ENCODE measurements at places on chromosomes 5 and 9.

GRCh38 chr5:157288405-157289163 lies 22.7 kb downstream of the CYFIP2 start:
- no peak for DNase-seq
- no peaks in the 10 kb centered on the region for H3K4me1 ChIP-seq
- H3K36me3 ChIP-seq = 0 out of 2 replicates have a peak, but pooled peaks cover 3% of the 10 kb centered on the region
- H3K4me3 ChIP-seq = no peak overlapping the region
- no peaks in the 10 kb centered on the region for H3K27me3 ChIP-seq

GRCh38 chr5:3265936-3266335 lies 329.7 kb upstream of the IRX1 start:
- no peak overlapping the region for H3K27ac ChIP-seq
- no peak for DNase-seq
- no peak overlapping the region for H3K4me3 ChIP-seq
- H3K4me1 ChIP-seq = no peaks in the 10 kb centered on the region
- H3K36me3 ChIP-seq = no peaks in the 10 kb centered on the region

- no peaks in the 10 kb centered on the region for H3K36me3 ChIP-seq
- peaks cover 11% of the 10 kb centered on the region for H3K27me3 ChIP-seq
- DNase-seq = no peak
- H3K4me1 ChIP-seq = peaks cover 9% of the 10 kb centered on the region
- H3K27ac ChIP-seq = no peak overlapping the region
- H3K4me3 ChIP-seq = no peak overlapping the region
Measured at GRCh38 chr5:50663636-50664035, 2.8 kb upstream of the PARP8 start.

DNA sequence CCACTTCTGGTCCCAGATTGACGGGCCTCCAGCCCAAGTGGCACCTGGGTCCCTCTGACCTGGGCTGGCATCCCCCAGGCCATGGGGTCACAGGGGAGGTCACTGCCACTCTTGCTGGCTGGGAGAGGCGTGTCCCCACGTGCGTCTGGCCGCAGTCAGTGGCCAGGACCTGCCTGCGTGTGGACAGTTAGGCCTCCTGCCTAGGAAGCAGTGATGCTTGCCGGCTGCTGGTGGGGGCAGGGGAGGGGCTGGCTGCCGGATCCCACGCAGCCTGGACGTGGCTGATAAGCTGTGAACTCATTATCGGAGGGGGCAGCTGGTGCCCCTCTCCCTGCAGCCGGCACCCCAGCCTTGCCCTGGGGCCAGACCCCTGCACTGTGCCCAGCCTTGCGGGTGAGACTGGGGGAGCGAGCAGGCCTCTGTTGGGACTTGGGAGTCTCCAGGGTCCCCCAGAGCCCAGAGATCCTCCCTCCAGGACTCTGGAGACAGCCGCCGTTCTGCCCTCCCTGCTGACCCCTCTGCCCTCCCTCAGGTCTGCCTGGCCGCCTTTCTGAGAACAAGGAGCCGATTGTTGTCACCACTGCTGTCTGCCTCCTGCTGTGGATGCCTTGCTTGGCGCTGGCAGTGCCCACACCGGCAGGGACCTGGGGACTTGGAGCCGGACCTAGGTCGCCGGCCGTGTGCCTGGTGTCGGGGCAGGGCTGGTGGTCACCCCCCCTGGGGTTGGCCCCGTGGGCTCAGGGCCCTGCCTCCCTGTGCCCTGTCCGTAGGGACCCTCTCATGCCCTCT lies 12.3 kb downstream of the RXRA start:
- no peak for DNase-seq
- H3K36me3 ChIP-seq = no peaks in the 10 kb centered on the region
- no peak overlapping the region for H3K27ac ChIP-seq
- no peak overlapping the region for H3K4me3 ChIP-seq
- no peaks in the 10 kb centered on the region for H3K4me1 ChIP-seq

- DNase-seq = no peak
- peaks cover 55% of the 10 kb centered on the region for H3K4me1 ChIP-seq
- H3K4me3 ChIP-seq = no peak overlapping the region
- H3K27ac ChIP-seq = no peak overlapping the region
- no peaks in the 10 kb centered on the region for H3K27me3 ChIP-seq
- H3K36me3 ChIP-seq = no peaks in the 10 kb centered on the region
Measured at GRCh38 chr5:54990841-54991258, 5.5 kb upstream of the ESM1 start.

- 0 out of 2 replicates have a peak overlapping the region, but pooled peaks have one; percentile 64 for H3K27ac ChIP-seq
- DNase-seq = peak; percentile 97
- H3K4me3 ChIP-seq = no peak overlapping the region
- H3K36me3 ChIP-seq = peaks cover 4% of the 10 kb centered on the region
Measured at GRCh38 chr5:134577796-134578577, 52.5 kb downstream of the JADE2 start.

GRCh38 chr9:108323615-108324014 lies 532.2 kb downstream of the ACTL7B start:
- H3K27ac ChIP-seq = no peak overlapping the region
- no peaks in the 10 kb centered on the region for H3K27me3 ChIP-seq
- H3K36me3 ChIP-seq = no peaks in the 10 kb centered on the region

DNA sequence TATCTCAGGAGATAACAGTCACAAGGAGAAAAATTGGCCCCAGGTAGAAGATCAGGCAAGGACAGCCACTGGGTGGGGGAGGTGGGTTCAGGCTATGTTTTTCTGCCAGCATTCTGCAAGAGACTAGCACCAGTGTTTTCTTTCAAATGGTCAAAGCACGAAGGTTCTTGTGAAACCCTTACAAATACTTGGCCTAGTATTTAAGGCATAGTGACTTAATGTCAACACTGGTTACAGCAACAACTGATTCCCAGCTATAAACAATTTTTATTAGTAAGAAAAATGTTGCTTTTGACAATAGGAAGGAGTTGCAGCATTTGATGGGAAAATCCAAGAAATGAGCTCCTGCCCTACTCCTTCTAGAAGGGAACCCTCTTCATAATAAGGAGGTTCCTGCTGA lies 349.6 kb downstream of the SLIT3 start:
- H3K4me1 ChIP-seq = no peaks in the 10 kb centered on the region
- H3K4me3 ChIP-seq = no peak overlapping the region
- H3K27me3 ChIP-seq = no peaks in the 10 kb centered on the region
- no peaks in the 10 kb centered on the region for H3K36me3 ChIP-seq
- H3K27ac ChIP-seq = no peak overlapping the region
